ENCODE measurements at places on chromosomes 13 and 19.

DNA sequence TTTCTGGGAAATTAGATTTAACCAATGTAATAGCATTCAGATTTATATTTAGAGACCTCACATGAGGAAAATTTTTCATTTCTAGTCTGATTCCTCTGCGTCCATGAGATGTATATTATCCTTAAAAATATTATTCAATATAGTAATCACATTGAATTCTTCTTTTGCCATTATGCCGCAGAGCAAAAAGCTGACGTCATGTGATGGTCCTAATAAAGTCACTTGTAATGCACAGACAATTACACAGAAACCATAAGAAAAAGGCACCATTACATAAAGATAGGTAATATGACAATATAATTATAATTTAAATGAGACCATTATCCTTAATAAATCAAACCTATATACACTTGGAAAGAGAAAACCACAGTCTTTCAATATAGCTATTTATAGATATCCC, 1021.5 kb downstream of the PCDH9 start:
- DNase-seq, result no peak

- DNase-seq, result no peak
Measured at GRCh38 chr19:18634612-18635297, 2.1 kb upstream of the KLHL26 start.

- DNase-seq, result no peak
Measured at GRCh38 chr19:46269101-46269500, 27.7 kb upstream of the HIF3A start.

GRCh38 chr19:8866344-8866743, 34.2 kb downstream of the MBD3L1 start:
- DNase-seq, result no peak

DNA sequence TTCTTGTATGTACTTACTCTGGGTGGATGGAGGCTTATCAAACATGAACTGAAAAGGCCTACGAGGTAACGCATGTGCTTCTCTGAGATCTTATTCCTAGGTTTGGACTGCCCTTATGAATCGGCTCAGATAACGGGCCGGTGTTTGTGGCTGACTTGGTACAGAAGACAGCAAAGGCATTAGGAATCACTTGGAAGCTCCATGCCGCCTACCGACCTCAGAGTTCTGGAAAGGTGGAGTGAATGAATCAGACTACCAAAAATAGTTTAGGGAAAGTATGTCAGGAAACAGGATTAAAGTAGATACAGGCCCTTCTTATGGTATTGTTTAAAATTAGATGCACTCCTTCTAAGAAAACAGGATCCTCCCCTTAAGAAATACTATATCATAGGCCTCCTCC, 172.4 kb upstream of the PCDH9 start:
- DNase-seq, result no peak

DNA sequence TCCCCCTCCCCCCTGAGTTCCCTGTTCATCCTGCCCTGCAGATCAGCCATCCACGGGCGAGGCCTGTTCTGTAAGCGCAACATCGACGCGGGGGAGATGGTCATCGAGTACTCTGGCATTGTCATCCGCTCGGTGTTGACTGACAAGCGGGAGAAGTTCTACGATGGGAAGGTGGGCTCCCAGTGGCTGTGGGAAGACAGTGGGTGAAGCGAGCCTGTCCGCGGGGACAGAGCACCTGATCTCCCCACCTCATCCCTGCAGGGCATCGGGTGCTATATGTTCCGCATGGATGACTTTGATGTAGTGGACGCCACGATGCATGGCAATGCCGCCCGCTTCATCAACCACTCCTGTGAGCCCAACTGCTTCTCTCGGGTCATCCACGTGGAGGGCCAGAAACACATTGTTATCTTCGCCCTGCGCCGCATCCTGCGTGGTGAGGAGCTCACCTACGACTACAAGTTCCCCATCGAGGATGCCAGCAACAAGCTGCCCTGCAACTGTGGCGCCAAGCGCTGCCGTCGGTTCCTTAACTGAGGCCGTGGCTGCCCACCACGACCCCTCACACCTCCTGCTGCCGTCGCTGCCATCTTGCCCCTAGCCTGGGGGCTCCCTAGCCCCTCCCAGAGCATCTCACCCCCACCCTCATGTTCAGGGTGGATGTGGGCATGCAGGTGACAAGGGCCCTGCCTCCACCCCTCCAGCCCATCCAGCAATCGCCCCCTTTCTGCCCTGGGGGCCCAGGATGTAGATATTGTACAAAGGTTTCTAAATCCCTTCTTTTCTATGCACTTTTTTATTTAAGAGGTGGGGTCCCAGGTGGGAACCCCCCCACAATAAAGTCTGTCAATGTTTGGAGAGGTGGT, 4.0 kb downstream of the IGFLR1 start:
- DNase-seq, result no peak
